ENCODE measurements at places on chromosomes 4 and X.

DNA sequence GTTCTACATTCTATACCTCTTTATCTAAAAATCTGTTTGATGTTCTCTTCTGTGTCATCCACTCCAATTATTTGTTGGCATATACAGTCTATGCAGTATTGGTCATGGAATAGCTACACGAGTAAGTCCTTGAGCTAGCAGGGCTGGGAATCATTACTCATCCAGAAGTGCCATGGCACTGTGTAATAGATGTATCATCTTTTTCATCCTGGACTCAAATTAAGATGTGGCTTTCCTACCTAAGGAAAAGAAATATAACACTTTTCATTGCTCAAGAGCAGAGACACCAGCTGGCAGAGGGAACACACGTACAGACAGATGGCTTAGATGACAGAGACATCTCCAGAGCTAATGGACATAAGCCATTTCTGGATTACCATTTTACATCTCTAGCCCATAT lies 159.8 kb downstream of the FAM13A start:
- no peak for DNase-seq

- no peak for DNase-seq
These were observed 139.0 kb downstream of the CORIN start for GRCh38 chr4:47698837-47699236.

DNA sequence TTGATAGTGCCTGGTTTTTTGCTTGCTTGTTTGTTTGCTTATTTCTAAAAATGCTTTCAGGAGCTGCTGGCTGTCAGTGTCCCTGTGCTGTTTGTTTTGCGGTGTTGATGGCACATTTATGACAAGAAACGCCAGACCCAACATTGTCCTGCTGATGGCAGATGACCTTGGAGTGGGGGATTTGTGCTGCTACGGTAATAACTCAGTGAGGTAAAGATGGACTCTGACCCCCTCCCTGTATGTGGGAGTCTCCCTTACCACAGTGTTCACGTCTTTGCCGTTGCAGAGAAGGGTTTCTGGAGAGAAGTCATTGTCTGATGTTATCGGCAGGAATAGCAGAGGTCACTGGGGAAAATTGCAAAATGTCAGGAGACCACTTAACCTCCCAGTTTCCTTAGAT lies at the start of gene ARSH:
Gene ARSH (plus strand): TSS at position 52 of the 400 bp plus-strand sequence. CDS start 67 bp downstream, at position 119.
- DNase-seq, result no peak

DNA sequence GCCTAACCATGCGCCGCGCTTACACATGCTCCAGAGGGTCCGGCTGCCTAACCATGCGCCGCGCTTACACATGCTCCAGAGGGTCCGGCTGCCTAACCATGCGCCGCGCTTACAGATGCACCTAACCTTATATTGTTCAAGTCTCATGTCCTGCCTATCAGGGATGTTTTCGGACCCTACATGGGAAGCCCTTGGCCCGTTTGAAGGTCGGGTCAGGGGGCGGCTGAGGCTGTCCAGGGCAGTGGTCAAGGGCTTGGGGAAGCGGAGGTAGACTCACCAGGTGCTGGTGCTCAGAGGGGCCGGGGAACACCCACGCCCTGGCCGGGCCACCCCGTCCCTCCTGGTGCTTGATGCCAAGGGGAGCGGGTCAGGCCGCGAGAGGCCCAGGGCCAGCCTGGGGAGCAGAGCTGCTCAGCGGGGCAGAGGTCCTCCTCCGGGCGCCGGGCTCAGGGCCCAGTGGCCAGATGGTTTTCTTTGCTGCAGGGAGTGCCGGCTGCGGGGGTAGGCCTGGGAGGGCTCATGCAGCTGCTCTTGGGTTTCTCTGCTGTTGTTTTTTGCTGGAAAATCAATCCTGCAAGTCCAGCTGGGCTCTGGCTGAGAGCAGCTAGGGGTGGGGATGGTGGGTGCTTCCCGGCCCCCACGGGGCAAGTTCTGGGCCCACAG lies 35.4 kb upstream of the SPON2 start:
- no peak for DNase-seq

- DNase-seq, result no peak
These were observed 4.2 kb downstream of the GSTCD start for GRCh38 chr4:105712766-105713165.

DNA sequence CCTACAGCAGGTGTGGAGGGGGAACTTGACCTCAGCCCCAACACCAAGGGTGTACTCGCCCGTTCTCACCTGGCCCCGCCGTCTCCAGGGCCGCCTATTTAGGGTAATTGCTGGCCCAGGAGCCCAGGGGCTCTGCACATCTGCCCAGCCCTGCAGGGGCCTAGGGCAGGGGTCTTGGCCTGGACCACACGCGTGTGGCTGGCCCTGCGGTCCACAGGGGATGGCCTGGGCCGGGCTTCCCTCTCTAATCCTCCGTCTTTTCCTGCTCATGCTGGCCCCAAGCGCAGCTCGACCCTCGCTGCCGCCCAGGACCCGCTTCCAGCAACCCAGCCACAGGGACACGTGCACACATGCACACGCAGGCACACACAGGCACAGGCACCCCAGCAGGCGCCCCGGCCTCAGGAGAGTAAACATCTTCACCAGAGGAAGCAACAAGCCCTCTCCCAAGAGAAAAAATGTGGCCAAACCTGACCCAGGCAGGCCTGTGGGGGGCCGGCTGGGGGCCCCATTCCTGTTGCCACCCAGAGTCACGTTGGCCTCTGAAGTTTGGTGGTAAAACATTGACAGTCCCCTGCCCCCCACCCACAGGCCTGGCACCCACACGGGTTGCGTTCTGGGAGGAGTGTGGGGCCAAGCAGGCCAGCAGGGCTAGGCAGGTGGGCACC lies 24.6 kb upstream of the FGFR3 start:
- DNase-seq, result no peak

DNA sequence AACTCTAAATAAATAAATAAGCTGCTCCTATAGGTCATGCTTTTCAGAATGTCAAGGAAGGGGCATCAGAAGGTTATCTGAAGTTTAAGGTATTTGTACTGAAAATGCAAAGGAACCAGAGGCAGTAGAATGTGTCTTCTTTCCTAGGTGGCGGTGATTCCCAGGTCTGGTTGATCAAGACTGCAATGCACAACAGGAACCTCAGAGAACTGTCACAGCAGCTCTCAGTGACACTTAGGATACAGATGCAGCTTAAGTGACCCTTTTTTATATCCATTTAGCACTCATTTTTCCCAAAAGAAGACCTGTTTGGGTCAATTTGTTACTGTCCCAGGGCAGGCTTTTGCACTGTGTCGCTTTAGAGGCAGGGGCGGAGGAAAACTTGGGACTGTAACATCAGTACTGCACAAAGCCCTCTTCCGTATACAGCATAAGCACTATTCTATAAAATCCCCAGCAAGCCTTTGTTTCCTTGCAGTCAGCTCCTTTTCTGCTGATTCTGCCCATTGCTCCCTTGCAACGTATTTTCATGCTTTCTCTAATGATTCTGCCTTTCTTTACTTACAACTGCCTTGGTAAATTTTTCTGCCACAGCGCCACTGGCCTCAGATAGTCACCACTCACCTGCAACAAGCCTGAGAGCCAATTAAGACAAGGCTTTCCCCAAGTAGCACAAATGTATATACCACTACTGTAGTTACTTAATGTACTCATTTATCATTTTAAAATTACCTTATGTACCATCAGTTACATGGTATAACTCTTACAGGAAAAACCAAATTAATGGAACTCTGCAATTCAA lies 1.5 kb upstream of the MND1 start:
- DNase-seq, result no peak

DNA sequence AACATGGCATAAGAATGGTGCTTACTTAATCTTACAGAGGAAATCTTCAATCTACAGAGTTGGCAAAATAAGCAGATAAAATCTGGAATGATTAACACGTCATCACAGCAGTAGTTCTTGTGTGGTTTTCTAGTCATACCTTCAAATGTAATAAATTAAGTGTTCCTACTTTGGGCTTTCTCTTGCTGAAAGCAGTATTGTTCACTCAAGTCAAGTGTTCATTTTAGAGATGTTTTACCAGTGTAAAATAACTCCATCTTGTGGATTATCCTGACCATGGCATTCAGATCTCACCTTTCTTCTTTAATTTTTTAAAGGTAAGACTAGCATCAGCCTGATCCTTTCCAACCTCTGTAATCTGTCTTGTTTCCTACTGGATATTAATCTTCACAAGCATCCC lies 72.9 kb downstream of the ADAMTS3 start:
- no peak for DNase-seq

DNA sequence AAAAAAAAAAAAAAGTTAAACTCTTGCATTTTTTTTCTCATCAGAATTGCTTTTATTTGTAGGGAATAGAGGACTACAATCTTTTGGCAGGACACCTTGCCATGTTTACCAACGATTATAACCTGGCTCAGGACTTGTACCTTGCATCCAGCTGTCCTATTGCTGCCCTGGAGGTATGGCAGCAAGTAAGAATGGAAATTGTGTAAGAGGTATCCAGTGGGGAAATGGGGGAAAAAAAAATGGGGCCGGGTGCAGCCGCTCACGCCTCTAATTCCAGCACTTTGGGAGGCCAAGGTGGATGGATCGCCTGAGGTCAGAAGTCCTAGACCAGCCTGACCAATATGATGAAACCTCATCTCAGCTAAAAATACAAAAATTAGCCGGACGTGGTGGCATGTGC lies 49.8 kb downstream of the WDR19 start:
- DNase-seq, result no peak

GRCh38 chr4:138542191-138542776 lies 300.1 kb upstream of the SLC7A11 start:
- no peak for DNase-seq

- DNase-seq, result no peak
These were observed 26.3 kb downstream of the CXCL1 start for GRCh38 chr4:73895201-73896175.

DNA sequence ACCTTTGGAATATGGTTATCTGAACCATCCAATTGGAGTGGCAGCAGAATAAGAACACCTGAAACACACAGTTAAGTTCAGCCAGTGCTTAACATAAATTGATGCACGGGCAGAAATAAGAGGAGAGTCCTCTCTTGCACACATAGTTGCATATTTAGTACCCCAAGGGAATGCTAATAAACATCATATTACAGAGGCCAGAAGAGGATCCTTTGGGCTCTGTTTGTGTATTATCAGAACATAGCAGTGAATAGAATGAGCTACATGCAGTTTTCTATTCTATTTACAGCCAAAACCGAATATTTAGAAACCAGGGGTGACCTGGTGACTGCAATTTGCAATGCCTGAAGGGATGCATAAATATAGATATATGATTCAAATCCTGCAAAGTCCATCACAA lies 300.8 kb upstream of the GALNT7 start:
- DNase-seq, result no peak
